ENCODE measurements at places on chromosomes 3 and 15. TPM values are rescaled to one million over a fixed set of nuclear protein-coding genes. Genes with fewer than 3 reads are reported as not detected.

GRCh38 chr3:195757827-195758226, 37.0 kb downstream of the MUC20 start:
- DNase-seq = no peak

The DPPA2 gene
- not detected for total RNA-seq

- no peak for DNase-seq
Measured at GRCh38 chr3:127999509-128000106, 52.6 kb upstream of the SEC61A1 start.

DNA sequence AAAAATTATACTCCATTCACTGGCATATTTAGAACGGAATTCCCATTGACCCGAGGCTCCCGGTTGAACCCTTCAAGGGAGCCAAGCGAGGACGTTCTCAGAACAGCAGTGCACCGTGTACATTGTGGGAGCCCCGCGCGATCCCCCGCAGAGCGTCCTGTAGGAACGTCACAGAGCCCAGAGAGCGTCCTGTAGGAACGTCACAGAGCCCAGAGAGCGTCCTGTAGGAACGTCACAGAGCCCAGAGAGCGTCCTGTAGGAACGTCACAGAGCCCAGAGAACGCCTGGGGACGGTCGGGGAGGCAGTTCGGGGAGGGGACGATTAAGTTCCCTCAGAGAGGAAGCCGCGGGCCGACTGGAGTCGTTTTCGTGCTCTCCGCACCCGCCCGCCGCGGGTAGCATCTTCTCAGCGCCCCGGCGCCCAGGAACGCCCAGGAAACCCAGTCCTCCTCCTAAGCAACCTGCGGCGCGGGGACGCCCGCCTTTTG, 506 bp upstream of the ATP1B3 start:
- DNase-seq = no peak

- DNase-seq = no peak
Measured at GRCh38 chr3:80157546-80157945, 389.7 kb upstream of the ROBO1 start.

The GPR176 gene
- 0.13 TPM for total RNA-seq

The MTMR10 gene
- total RNA-seq = 9.1 TPM
